ENCODE measurements at places on chromosomes 5 and 9. TPM values are rescaled to one million over a fixed set of nuclear protein-coding genes. Genes with fewer than 3 reads are reported as not detected.
A peak's percentile ranks its signal among the peaks of the same experiment; 100 is the strongest.

TMEM8B gene
- 15.4 TPM for total RNA-seq

TMC1 gene
- total RNA-seq: 0.28 TPM

BTNL8 gene
- total RNA-seq: 33.0 TPM

MPDZ gene
- total RNA-seq: 8.5 TPM

SEC61B gene
- 110 TPM for total RNA-seq

RNF130 gene
- 52.1 TPM for total RNA-seq

FBP2 gene
- total RNA-seq: not detected

TAS2R1 gene
- not detected for total RNA-seq

DOK3 gene
- total RNA-seq: 8.9 TPM

PAXX gene
- total RNA-seq: 33.3 TPM

DNAH5 gene
- total RNA-seq: 0.43 TPM

DNA sequence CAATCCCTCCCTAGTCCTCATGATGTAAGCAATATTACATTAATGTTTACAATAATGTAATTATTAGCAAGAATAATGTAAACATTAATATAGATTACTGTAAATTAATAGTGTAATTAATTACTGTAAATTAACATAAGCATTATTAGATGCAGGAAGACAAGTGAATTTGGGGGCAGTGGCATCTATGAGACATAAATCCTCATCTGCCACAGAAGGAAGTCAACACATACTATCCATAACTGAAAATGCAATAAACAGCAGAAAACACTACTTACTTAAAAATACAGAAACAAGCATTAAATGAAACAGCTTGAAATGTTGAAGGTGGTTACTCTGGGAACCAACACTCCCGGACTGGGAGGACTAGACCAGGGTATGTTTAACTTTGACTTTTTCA lies 685 bp upstream of the NIPSNAP3A start:
- no peak for DNase-seq

GRCh38 chr9:11275158-11275695 lies 662.4 kb upstream of the PTPRD start:
- no peak for DNase-seq

GRCh38 chr5:131795879-131796792 lies 681 bp downstream of the FNIP1 start:
- peak; percentile 79 for DNase-seq

- no peak for DNase-seq
Measured at GRCh38 chr5:149700347-149700746, 29.8 kb upstream of the PPARGC1B start.

GRCh38 chr9:9004810-9005209 lies 1205.2 kb upstream of the DMAC1 start:
- no peak for DNase-seq

DNA sequence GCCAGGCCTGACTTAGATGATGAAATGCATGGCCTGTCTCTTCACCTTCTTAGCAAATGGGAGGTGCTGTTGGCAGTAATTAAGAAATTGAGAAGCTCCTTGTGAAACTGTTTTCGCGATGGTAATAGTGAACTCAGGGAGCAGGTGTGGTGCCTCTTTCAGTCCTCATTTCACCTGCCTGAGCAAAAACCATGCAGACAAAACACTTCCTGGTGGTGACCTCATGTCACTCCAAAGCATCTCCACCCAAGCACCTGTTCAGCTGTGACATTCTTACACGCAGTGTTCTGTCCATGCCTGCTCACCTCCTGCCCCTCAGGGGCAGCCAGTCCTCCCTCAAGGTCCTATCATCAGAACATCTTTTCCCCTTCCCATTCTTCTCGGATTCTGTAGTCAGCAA lies 146.5 kb downstream of the CD180 start:
- DNase-seq: peak; percentile 61

DNA sequence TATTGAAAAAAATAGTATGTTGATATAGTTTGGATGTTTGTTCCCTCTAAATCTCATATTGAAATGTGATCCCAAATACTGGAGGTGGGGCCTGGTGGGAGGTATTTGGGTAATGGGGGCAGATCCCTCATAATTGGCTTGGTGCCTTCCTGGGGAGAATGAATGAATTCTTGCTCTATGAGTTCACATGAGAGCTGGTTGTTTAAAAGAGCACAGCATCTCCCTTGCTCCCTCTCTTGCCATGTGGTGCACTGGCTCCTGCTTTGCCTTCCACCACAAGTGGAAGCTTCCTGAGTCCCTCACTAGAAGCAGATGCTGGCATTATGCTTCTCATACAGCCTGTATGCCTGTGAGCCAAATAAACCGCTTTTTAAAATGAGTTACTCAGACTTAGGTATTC lies 154.8 kb downstream of the ADAMTS6 start:
- no peak for DNase-seq

DNA sequence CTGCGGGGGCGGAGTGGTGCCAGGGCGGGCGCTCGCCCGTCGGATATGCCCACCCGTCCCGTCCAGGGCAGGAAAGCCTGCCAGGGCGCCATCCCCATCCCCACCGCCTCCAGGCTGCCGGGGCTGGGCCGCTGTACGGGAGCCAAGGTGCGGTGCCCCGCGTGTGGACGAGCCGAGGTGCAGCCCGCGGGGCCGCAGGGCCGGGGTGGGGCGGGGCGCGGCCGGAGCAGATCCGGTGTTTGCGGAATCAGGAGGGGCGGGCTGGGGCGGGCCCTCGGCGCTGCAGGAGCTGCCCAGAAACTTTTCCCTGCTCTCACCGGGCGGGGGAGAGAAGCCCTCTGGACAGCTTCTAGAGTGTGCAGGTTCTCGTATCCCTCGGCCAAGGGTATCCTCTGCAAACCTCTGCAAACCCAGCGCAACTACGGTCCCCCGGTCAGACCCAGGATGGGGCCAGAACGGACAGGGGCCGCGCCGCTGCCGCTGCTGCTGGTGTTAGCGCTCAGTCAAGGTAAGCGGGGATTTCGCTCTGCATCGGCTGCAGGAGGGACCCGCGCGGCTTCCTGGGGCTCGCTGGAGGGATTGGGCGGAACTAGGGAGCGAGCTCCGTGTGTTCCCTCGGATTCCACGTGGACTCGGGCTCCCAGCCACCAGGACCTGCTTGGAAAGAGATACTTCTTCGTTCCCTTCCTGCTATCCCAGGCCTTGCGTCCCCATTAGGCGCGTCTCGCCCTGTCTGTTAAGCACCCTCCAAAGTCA lies at the start of gene ITGA2:
TSS of gene ITGA2 (plus strand) at position 328 of the 756 bp plus-strand sequence. CDS start at position 445, 117 bp downstream.
- peak; percentile 80 for DNase-seq

- DNase-seq: no peak
Measured at GRCh38 chr5:57437976-57438805, 44.4 kb downstream of the ACTBL2 start.

DNA sequence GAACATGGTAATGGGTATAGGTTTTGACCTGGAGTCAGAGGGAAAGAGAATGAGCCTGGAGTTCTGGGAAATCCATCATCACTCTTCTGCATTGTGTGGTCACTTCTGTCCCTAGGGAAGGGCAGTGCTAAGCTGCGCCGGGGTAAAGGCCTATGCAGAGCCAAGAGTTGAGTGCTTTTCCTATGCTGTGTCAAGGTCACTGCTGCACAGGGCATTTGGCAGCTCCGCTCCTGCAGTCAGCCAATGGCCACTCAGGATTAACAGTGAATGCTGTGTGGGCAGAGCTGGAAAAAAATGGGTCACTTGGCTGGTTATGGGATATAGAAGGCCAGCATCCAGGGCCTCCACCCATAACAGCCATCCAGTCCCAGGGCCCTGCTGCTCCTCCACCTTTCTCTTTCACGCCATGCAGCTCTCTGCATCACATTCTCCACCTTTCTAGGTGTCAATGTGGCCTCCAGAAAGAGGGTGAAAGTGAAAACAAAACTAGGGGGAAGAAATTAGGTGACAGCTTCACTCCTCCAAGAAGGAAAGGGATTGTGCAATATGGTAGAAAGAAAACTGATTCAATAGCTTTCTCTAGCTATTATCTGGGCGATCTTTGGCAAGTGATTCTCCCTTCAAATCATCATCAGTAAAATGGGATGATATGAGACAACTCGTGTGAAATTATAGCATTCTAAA lies 279.3 kb upstream of the ANKRD55 start:
- no peak for DNase-seq

DNA sequence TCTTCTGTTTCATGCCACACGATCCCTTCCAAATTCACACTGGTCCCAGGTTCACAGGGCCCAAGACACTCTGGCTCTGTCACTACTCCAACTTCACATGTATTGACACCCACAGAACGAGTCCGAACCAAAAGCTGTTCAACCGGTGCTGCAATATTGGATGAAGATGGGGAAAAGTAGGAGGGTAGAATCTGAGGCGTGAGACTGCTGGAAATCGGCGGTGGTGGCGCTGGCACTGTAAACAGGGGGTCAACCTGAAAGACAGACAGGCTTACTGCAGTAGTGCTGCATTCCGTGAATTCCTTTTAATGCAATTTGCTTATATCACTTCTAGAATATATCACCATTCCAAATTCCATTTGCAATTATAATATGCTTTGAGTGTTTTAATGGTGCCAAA lies 45.4 kb downstream of the ZNF608 start:
- DNase-seq: no peak

DNA sequence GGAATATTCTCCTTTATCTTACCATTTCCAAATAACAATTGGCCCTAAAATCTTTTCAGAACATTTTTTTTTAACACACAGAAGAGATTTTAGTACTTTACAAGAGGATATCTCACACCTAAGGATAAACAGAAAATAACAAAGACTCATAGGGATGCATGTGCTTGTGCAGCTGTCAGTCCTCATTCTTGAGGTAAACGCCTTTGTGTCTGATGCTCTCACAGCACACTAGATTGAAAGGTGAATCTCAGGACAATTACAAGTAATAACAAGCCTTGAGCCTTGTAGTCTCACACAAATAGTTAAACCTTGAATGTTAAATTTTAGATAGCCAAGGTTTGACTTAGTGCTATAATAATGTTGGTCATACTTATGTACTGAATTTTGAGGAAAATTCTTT lies 439.2 kb downstream of the PTPRD start:
- no peak for DNase-seq

DNA sequence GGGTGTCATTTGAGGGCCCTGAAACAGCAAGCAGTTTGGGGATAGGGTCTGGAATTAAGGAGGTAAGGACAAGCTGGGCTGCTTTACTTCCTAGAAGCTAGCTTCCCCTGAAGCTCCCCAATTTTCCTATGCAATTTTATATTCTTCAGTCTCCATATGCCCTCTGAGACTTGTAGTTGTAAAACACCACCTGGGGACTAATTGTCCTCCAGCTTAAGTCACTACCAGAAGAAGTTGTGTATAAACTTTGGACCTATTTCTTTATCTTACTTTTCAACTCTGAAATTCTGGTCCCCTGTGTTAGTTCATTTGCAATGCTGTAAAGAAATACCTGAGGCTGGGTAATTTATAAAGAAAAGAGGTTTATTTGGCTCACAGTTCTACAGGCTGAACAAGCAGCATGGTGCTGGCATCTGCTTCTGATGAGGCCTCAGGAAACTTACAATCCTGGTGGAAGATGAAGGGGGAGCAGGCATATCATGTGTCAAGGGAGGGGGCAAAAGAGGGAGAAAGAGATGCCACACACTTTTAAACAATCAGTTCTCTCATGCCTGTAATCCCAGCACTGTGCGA lies 41.1 kb upstream of the CPEB4 start:
- no peak for DNase-seq

DNA sequence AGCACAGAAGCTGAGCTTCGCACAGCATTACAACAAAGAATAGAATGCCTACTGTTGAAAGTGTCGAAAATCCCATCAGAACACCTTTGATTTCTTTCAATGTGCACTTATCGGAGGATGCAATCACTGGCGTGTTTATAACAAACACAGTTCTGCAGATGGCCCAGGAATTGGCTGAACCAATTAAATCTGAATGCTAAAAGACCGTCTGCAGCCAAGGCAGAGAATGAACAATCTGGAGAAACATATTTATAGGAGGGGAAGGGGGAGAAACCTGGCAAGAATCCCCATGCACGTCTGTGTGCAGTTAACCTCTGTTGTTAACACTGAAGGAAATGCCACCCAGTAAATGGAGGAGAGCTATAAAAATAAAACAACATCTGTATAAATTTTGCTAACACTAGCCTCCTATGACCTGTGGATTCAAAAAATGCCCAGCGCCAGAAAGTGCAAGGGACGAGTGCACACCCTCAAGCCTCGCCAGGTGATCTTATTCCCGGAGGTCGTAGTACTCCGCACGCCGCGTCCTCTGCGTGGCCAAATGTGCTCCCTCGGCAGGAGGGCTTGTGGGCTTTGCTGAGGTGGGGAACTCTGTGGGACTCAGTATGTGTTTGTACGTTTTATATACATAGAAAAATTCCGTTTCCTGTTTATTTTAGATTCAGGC lies 56.8 kb downstream of the PTCH1 start:
- DNase-seq: no peak

GRCh38 chr5:84384604-84385575 lies at the start of gene EDIL3:
Gene EDIL3, minus strand, starts transcription at chr5:84384880. Its CDS starts 506 bp downstream, at chr5:84384374.
- peak; percentile 51 for DNase-seq

DNA sequence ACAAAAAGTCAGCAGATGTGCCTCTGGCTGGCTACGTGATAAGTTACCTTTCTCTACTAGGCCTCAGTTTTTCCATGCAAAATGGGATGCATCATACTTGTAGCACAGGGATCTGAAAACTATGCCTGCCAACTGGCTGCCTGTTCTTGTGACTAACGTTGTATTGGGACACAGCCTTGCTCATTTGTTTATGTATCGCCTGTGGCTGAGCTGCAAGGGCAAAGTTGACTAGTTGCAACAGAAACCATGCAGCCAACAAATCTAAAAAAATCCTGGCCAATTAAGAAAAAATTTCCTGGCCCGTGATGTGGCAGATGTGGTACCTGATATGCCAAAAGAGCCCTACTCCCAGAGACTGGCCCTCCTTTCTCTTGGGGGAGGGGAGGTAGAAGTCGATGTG lies 131.3 kb downstream of the SEC61B start:
- no peak for DNase-seq

DNA sequence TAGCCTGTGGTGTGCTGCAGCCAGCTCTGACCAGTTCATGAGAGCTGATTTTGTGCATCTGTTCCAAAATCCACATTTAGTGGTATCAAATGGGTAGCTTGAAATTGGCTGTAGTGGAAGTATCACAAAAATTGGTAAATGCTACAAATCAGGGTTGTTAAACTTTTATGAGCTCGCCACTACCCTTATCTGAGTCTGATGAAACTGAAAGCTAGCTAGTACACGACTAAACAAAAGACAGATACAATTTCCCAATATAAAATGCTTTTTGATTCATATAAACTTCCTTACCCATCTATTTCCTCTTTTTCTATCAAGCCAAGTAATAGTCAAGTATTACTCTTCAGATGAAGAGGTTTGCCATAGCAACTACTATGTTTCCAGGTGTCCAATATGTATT lies 392.0 kb downstream of the TMEM161B start:
- DNase-seq: no peak

- no peak for DNase-seq
Measured at GRCh38 chr5:52784737-52785136, 3.0 kb upstream of the ITGA1 start.

DNA sequence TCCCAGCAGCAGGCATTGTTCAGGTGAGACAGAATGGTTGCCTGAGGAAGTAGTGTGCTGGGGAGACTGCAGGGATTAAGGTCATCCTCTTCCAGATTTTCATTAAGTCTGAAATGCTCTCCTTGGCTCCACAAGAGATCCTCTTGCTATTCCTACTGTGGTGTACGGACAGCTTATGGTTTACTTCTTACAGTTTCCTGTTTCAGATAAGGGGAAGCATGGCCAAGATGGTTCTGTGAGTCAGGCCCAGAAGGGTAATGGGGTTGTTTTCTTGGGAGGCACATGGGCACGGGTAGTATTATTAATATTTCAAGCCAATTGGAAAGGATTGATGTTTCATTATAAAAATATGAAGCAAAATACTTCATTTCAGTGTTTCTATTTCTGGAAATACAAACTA lies 42.9 kb downstream of the GLRX start:
- no peak for DNase-seq

Data from left colon (tissue), 2 donors.